ENCODE measurements at places on chromosomes 3 and 15.

DNA sequence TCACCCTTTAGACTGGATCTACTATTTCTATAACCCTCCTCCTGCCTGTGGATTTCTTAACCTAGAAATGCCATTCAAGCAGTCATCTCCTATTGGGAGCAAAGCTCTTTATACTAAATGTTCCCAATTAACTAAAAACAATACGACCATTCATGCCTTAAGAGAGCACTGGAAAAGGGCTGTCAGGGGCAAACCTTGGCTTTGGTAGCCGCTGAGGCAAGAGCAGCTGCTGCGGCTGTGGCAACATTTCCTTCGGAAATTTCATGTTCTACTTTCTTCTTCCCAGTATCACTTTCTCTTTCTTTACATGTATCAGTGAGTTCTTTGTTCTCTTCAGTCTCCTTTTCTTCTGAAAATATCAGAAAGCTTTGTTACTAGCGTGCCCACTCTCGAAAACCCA, 56.3 kb upstream of the CSPG5 start:
- peaks cover 80% of the 10 kb centered on the region for H3K36me3 ChIP-seq
- no peaks in the 10 kb centered on the region for H3K27me3 ChIP-seq
- H3K4me1 ChIP-seq = no peaks in the 10 kb centered on the region
- H3K4me3 ChIP-seq = no peak overlapping the region
- no peak overlapping the region for H3K27ac ChIP-seq

GRCh38 chr3:131605916-131606315, 103.1 kb upstream of the MRPL3 start:
- H3K4me1 ChIP-seq = no peaks in the 10 kb centered on the region
- no peak overlapping the region for H3K27ac ChIP-seq
- no peak for DNase-seq
- H3K4me3 ChIP-seq = no peak overlapping the region
- H3K36me3 ChIP-seq = no peaks in the 10 kb centered on the region

DNA sequence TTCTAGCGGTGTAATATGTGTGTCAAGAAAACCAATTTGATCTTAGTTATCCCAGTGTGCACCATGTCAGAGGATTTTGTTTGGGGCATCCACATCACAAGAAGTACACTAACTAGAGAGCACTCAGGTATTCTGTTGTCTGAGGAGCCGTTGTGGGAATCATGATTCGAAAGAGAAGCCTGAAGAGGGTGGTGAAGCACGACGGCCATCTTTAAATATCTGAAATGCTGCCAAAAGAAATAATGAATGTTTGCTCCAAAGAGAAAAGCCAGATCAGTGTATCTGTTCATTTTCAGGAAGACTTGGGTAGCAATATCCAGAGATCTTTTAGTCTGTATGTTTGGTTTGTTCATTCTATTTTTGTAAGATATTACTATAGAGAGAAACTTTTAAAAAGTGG, 180.7 kb downstream of the KLHL25 start:
- H3K36me3 ChIP-seq = no peaks in the 10 kb centered on the region
- no peak overlapping the region for H3K4me3 ChIP-seq
- no peaks in the 10 kb centered on the region for H3K27me3 ChIP-seq
- no peak for DNase-seq

DNA sequence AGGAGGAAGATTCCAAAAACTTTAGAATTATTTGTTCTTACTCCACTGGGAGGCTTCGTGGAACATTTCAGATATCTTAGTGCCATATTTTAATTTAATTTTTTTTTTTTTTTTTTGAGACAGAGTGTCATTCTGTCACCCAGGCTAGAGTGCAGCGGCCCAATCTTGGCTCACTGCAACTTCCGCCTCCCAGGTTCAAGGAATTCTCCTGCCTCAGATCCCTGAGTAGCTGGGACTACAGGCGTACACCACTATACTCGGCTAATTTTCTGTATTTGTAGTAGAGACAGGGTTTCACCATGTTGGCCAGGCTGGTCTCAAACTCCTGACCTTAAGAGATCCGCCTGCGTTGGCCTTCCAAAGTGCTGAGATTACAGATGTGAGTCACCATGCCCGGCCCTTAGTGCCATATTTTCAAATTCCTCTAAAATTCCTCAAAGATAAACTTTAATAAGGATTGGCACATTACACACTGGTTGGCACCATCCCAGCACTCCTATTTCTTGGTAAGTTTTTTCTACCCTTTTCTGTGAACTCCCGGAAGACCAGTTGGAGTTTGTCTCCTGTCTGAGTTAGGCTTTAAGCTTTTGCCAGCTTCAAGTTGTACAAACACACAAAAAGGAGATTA, 693.7 kb downstream of the MCTP2 start:
- no peaks in the 10 kb centered on the region for H3K36me3 ChIP-seq
- no peaks in the 10 kb centered on the region for H3K27me3 ChIP-seq
- DNase-seq = no peak
- no peak overlapping the region for H3K4me3 ChIP-seq

DNA sequence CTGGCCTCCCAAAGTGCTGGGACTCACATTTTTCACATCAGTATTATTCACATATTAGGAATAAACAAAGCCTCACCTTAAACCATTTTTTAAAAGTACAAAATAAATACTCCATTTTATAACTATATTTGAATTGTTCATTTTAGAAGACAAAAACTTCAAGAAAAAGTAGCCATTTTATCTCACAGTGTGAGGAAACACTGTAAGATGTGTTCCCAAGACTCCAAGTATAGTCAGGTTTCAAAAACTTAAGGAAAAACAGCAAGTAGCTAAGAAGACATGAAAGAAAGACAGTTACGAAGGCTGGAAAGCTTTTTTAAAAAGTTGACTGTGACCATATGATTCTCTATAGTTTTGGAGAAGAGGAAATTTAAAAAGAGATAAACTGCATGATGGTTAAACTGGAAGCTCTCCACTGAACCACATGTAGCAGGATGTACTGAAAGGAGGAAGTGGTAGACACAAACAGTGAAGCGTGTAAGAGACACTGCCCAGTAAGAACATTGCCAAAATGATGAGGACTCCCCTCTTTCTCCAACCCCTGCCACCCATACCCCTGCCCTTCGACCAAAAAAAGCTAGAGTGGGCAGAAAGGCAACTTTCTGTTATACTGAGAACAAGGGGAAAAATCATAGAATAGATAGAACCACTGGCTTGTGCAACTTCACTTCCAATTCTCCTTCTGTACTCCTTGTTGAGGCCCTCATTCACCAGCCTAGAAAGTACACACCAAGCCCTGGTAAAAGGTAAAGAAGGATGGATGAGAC, 6.2 kb upstream of the TMF1 start:
- H3K27me3 ChIP-seq = no peaks in the 10 kb centered on the region
- no peak overlapping the region for H3K4me3 ChIP-seq
- no peak overlapping the region for H3K27ac ChIP-seq
- no peaks in the 10 kb centered on the region for H3K4me1 ChIP-seq
- no peak for DNase-seq

DNA sequence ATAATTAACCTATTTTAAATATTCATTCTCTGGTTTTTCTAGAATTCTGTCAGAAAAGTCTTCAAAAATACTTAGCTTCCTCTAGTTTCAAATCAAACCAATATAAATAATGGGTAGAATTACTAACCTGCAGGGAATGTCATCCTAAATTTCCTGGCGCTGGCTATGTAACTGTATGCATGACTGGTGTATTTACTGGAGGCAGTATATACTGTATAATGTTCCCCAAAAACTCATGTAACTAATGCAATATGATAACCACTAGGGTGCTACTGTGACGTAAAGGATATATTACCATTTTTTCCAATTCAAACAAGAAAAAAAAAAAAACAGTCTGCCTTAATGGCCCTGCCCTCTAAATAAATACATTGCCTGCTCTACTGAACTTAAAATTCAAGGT, 407.5 kb downstream of the MECOM start:
- DNase-seq = no peak
- H3K27me3 ChIP-seq = no peaks in the 10 kb centered on the region
- no peak overlapping the region for H3K27ac ChIP-seq
- H3K4me3 ChIP-seq = no peak overlapping the region
- no peaks in the 10 kb centered on the region for H3K36me3 ChIP-seq

GRCh38 chr15:73972984-73973682, 19.0 kb downstream of the STOML1 start:
- no peak overlapping the region for H3K27ac ChIP-seq
- peak overlapping the region; percentile 32 for H3K4me3 ChIP-seq
- no peaks in the 10 kb centered on the region for H3K27me3 ChIP-seq

GRCh38 chr3:135238236-135238830, 443.3 kb downstream of the EPHB1 start:
- no peaks in the 10 kb centered on the region for H3K36me3 ChIP-seq
- no peak overlapping the region for H3K4me3 ChIP-seq
- H3K27ac ChIP-seq = no peak overlapping the region
- H3K4me1 ChIP-seq = no peaks in the 10 kb centered on the region
- H3K27me3 ChIP-seq = no peaks in the 10 kb centered on the region

- no peaks in the 10 kb centered on the region for H3K36me3 ChIP-seq
- H3K27me3 ChIP-seq = no peaks in the 10 kb centered on the region
- peak overlapping the region; percentile 85 for H3K4me3 ChIP-seq
- H3K27ac ChIP-seq = no peak overlapping the region
- H3K4me1 ChIP-seq = peaks cover 42% of the 10 kb centered on the region
- no peak for DNase-seq
Measured at GRCh38 chr3:44476181-44476611, 1.3 kb downstream of the ZNF445 start.

GRCh38 chr3:41075975-41076374, 123.3 kb upstream of the CTNNB1 start:
- no peaks in the 10 kb centered on the region for H3K27me3 ChIP-seq
- DNase-seq = peak; percentile 47
- no peak overlapping the region for H3K4me3 ChIP-seq
- no peaks in the 10 kb centered on the region for H3K4me1 ChIP-seq

DNA sequence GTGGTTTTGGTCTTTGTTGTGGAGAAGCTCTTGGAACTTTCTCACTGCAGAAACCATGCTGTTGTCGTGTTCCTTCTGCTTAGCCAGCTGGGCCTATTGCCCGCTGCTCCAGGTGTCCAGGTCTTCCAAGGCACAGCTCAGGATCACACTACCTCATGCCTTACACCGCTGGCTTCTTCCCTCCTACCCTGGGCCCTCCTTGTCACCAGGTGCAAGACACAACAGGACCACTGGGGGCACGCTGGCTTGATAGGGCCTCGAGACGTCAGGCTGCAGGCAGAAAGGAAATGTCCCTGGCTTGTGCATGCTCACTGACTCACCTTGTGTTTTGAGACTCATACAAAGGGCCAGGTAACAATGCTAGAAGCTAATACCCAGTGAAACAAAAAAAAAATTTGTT, 32.3 kb downstream of the PAQR9 start:
- no peaks in the 10 kb centered on the region for H3K27me3 ChIP-seq
- no peak overlapping the region for H3K27ac ChIP-seq
- H3K36me3 ChIP-seq = no peaks in the 10 kb centered on the region
- no peaks in the 10 kb centered on the region for H3K4me1 ChIP-seq
- no peak overlapping the region for H3K4me3 ChIP-seq

DNA sequence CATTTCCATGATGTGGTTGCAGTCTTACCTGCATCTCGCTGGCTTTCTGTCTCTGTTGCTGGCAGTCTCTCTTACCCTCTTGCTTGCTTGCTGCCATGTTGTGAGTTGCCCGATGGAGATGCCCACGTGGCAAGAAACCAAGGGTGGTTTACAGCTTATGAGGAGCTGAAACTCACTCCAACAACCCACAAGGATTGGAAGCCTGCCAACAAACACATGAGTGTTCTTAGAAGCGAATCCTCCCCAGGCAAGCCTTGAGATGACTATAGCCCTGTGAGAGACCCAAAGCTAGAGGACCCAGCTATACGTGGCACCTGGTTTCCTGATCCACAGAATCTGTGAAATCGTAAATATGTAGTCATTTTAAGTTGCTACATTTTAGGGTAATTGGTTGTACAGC, 490.9 kb upstream of the ADAMTS9 start:
- H3K27me3 ChIP-seq = no peaks in the 10 kb centered on the region
- no peak overlapping the region for H3K4me3 ChIP-seq
- no peaks in the 10 kb centered on the region for H3K36me3 ChIP-seq
- no peak for DNase-seq
- no peaks in the 10 kb centered on the region for H3K4me1 ChIP-seq
- no peak overlapping the region for H3K27ac ChIP-seq

DNA sequence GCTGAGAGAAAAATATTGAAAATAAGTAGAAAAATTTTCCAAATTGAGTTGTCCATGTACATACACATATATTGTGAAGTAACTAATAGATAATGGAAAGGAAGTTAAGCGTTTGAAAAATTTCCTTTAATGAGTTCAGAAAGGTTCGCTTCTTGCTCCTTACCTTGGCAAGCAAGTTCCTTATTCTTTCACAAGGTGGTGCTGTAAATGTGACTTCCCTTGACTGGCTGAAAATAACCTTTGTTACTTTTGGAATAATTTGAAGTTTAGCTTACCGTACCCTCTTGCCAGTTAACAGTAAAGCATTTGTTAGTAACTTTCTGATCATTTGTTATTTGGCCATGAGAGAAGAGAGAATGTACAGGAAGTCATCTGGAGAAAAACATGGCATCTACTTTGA, 41.6 kb downstream of the PYDC2 start:
- no peak overlapping the region for H3K4me3 ChIP-seq
- no peaks in the 10 kb centered on the region for H3K36me3 ChIP-seq
- no peak overlapping the region for H3K27ac ChIP-seq
- H3K27me3 ChIP-seq = no peaks in the 10 kb centered on the region

GRCh38 chr3:38620236-38620635, 29.3 kb downstream of the SCN5A start:
- H3K27ac ChIP-seq = no peak overlapping the region
- no peak for DNase-seq
- no peaks in the 10 kb centered on the region for H3K4me1 ChIP-seq
- H3K27me3 ChIP-seq = no peaks in the 10 kb centered on the region
- no peak overlapping the region for H3K4me3 ChIP-seq
- H3K36me3 ChIP-seq = no peaks in the 10 kb centered on the region

DNA sequence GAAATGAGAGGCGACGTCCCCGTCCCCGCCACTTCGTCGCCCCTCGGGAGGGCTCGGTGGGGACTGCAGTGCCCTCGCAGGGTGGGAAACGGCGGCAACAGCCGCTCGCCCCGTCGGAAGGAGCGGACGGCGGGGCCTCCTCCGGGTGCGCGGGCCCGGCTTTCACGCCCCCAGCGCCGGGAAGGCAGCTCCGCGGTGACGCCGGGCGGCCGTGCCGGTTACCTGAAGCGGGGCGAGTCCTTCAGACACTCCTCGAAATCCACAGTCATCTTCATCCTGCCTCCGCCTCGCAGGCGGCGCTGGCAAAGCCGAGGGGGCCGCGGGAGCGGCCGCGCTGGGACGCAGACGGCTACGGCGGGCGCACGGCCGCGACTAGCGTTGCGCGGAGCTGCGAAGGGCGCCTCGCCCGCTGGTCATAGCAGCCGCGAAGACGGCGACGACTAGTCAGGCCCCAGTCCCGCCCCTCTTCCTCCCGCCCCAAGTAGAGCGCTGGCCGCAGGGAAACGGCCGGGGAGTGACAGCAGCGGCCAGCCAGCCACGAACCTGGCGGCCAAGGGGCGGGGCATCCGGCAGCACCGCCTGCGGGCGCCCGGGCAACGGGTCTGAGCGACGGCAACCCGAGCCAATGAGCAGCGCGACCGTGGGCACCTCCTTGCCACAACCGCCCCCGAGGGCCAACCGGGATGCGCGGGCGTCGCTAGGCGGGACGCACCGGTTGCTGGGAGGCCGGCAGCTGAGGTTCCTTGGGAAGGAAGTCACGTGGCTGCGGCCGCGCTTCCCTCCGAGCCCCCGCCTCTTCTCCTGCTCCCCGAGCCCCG, at the start of gene ACAP2:
Gene ACAP2, minus strand, starts transcription at position 448 of the 818 bp plus-strand sequence. Its CDS starts 173 bp downstream, at position 275.
- peaks cover 18% of the 10 kb centered on the region for H3K4me1 ChIP-seq
- H3K27ac ChIP-seq = peak within 1 kb of the TSS; percentile 97
- H3K27me3 ChIP-seq = no peaks in the 10 kb centered on the region
- peak within 1 kb of the TSS; percentile 98 for H3K4me3 ChIP-seq

- no peaks in the 10 kb centered on the region for H3K27me3 ChIP-seq
- H3K4me3 ChIP-seq = no peak overlapping the region
- peak; percentile 5 for DNase-seq
- no peak overlapping the region for H3K27ac ChIP-seq
Measured at GRCh38 chr15:25175033-25175788, 220.4 kb downstream of the SNRPN start.
